Activated CD4-positive, alpha-beta T cell treated with anti-CD3 and anti-CD28 coated beads for 1 hour (primary cell): ENCODE measurements at places on chromosomes 4 and X.

DNA sequence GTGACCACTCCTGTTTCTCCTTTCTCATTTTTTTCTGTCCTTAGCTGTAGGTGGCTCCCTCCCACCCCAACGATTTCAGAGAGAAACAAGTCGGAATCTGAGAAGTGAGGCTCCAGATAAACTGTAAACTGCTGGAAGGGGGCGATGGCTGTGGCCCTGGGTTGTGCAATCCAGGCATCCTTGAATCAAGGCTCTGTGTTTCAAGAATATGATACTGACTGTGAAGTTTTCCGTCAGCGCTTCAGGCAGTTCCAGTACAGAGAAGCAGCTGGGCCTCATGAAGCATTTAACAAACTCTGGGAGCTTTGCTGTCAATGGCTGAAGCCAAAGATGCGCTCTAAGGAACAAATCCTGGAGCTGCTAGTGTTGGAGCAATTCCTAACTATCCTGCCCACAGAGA lies 37.7 kb downstream of the ETDC start:
- no peak for DNase-seq

DNA sequence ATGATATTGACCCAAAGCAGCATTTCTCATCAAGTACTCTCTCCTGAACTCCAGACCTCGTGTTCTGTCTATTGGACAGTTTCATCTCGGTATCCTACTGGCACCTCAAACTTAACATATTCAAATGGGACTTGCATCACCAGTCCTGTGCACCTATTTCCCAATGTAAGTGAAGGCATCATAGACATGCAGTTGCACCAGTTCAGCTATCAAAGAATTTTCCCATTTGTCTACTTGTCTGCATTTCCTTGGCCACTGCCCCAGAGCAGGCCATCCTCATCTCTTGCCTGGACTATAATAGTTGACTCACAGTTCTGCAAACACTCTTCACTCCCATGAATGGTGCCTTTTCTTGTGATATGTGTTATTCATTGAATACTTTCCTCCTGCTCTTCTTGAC lies 11.3 kb upstream of the LIMCH1 start:
- DNase-seq, result no peak

GRCh38 chrX:21745756-21746155 lies 12.2 kb downstream of the SMPX start:
- DNase-seq, result peak; percentile 9

- DNase-seq, result no peak
Measured at GRCh38 chrX:108250654-108251579, 159.3 kb downstream of the ATG4A start.

- no peak for DNase-seq
Measured at GRCh38 chrX:9865804-9866472, 79.7 kb downstream of the SHROOM2 start.

DNA sequence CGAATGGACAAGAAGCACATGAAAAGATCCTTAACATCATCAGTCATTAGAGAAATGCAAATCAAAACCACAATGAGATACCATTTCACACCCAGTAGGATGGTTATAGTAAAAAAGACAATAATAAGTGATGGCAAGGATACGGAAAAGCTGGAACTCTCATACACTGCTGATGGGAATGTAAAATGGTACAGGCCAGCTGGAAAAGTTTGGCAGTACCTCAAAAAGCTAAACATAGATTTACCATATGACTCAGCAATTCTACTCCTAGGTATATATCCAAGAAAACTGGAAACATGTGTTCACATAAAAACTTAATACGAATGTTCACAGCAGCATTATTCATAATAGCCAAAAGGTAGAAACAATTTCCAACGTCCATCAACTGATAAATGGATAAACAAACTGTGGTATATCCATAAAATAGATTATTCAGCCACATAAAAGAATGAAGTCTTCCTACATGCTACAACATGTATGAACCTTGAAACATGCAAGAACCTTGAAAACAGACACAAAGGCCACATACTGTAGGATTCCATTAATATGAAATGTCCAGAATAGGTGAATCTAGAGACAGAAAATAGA lies 11.9 kb downstream of the RPS6KA3 start:
- DNase-seq, result no peak

DNA sequence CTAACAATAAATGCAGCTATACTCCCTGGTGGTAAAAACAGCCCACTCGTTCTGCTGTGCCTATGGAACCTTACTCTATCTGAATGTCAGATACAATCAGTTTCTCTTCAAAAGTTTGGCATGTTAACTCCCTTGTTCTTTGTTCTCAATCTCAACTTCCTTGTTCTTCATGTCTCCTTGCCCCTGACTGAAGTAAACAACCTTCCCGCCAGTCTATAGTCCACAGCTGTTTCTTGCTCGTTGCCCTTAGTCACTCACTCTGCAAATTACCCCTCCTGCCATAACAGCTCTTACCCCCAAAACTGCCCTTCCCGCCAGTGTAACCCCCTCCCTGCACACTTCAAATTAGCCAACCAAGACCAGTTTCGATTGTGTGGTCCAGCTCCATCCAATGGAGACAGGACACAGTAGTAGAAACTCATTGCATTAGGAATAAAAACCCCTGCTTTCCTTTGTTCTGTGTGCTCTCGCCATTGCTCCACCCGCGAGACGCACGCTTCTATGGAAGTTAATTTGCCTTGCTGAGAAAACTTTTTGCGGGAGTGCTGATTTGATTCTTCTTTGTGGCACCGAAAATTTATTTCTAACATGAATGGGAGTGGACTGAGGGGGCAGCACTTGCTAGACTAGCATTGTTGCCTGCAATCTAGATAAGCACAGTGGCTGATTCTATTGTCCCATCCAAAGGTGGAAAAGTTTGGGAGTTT lies 7.1 kb upstream of the GPR82 start:
- no peak for DNase-seq

- no peak for DNase-seq
Measured at GRCh38 chr4:5259471-5259870, 208.2 kb downstream of the STK32B start.

- no peak for DNase-seq
Measured at GRCh38 chrX:75303795-75304194, 29.9 kb downstream of the UPRT start.

DNA sequence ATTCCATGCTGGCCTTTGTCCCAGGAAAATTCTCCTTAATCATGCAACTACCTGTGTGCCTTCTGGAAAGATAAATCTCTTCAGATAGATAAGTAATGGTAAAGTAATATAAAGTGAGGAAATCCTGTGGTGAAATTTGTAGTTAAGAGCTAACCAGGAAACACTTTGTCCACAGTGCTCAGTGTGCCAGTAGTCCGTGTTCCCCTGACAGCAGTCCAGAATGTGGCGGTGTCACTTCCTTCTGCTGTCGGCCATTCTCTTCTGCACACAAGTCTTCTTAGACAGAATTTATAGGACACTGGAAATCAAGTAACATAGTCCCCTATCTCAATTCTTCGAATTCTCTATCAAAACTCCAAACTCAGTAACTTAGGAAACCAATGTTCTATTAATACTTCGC lies 5.7 kb upstream of the CXXC4 start:
- DNase-seq, result no peak

DNA sequence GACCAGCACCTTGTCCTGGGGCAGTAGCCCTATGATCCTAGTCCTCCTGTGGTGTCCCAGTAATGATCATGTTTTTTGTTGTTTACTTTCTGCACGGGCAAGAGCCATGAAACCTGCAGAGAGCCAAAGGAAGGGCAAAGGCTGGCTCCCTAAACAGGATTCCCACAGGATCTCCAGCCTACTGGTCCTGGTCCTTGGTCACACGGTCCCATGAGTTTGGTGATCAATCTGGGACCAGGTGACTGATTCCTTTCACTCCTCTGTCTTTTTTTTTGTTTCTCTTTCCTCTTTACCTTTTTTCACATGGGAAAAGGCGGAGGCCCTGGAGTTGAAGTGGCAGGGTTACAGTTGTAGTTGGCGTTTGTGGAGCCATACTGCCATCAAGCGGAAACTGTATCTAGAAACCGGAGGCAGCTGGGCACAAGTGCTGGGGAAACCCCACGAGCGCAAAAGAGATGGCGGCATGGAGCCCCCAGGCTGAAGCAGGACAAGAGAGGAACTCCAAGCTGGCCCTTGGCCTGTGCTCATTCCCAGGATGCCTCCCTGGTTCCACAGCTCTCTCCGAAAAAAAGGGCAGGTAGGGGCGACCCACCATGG lies 34.6 kb downstream of the NBDY start:
- DNase-seq, result no peak

DNA sequence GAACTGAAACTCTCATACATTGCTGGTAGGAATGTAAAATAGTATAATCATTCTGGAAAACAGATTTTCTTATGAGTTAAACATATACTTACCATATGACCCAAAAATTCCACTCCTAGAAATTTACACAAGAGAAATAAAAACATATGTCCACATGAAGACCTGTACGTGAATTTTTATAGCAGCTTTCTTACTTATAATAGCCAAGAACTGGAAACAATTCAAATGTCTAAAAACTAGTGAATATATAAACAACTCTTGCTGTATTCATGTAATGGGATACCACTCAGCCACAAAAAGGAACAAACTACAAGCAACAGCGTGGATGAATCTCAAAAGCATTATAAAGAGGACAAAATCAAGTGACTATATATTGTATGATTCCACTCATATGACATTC lies 27.5 kb downstream of the TMEM156 start:
- DNase-seq, result no peak

DNA sequence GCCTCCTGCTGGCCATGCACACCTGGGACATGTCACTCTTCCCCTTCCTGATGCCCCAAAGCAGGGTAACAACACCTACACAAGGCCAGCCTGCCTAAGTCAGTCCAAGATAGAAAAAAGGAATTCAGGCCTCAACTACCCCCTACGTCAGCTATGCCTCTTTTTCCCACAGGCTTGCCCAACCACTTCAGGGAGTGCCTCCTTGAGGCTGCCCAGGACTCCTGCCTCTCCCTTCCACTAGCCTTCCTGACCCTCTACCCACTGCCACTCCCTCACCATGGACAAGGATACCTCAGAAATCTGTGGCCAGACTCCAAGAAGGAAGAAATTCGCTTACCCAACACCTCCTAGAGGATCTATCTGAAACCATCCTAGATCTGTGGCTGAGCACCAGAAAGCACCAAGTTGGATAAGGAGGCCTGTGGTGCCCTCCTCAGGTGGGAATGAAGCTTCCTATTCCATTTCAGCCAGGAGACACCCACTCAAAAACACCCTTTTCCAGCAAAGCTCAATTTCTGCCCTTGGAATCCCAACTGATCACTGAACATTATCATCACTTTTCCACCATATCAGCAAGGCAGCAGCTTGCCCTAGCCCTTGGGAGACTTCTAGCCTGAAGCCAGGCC lies 1.8 kb downstream of the KDM5C start:
- DNase-seq, result no peak

- no peak for DNase-seq
Measured at GRCh38 chr4:113292371-113293042, 243.1 kb downstream of the ANK2 start.

- DNase-seq, result peak; percentile 18
Measured at GRCh38 chr4:152535360-152535902, 461 bp downstream of the FBXW7 start.

GRCh38 chr4:7956270-7956808 lies 16.7 kb upstream of the AFAP1 start:
- no peak for DNase-seq

- peak; percentile 41 for DNase-seq
Measured at GRCh38 chr4:38310446-38311043, 350.3 kb downstream of the PTTG2 start.

DNA sequence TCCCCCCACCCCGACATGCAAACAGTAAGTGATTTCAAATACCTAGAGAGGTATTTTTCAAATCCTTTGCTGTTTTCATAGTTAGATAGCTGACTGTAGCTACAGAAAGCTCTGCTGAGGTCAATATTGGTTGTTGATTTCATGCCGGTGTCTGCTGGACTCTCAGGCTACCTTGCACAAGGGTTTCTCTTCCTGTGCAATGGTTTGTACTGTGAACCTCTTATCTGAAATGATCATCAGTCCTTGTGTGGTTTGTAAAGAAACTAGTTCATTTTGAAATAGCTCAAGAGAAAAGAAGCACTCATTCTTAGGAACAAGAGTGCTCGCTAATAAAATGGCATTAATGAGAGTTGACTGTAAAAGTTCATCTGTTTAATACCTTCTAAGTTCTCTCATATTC lies 2.1 kb downstream of the MTM1 start:
- no peak for DNase-seq

DNA sequence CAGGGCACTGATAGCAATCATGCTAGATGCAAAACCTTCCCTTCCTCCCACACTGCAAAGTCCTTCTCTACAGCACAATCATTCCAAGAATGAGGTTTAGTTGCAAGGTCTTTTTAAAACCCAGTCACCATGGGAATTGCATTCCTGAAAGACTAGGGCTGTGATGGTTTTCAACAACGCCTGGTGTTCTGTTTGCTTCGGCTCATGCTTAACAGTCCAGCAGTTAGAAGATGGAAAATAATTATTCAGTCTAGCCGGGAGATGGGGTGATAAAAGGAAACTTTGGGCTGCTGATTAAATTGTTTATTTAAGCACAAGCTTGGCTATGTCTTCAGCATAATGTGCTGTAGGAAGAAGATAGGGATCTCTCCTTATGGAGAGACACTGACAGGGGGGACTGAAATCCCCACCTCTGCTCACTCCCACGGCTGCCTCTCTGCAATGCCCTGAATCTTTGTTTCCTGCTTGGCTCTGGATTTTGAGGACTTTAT lies 211.4 kb downstream of the MID1IP1 start:
- DNase-seq, result no peak

DNA sequence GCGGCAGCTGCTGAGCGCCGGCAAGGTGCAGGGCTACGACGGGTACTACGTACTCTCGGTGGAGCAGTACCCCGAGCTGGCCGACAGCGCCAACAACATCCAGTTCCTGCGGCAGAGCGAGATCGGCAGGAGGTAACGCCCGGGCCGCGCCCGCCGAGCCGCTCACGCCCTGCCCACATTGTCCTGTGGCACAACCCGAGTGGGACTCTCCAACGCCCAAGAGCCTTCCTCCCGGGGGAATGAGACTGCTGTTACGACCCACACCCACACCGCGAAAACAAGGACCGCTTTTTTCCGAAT lies 117.0 kb downstream of the DCTD start:
- no peak for DNase-seq

GRCh38 chr4:137253949-137254348 lies 278.3 kb downstream of the PCDH18 start:
- DNase-seq, result no peak

GRCh38 chr4:139167774-139168444 lies 9.1 kb downstream of the ELF2 start:
- no peak for DNase-seq

DNA sequence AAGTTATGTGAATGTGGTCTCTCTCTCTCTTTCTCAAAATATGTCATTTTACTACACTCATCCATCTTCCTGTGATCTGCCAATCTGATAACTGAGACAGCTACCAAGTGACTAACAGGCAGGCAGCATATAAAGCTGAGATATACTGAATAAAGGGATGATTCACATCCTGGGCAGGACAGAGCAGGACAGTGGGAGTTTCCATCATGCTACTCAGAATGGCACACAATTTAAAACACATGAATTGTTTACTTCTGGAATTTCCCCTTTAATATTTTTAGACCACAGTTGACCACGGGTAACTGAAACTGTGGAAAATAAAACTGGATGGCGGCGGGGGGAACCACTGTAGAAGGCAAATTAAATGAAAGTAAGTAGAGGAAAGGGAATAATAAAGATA lies 58.6 kb upstream of the DCTD start:
- no peak for DNase-seq
